WTC11 (cell line): ENCODE measurements at places on chromosomes 11 and 22. TPM values are rescaled to one million over a fixed set of nuclear protein-coding genes. Genes with fewer than 3 reads are reported as not detected.

The CDC42EP1 gene
- 9.6 to 12.7 TPM (median 10.4 TPM) in 3 replicates for total RNA-seq

The TYMP gene
- 1.2 to 1.8 TPM (median 1.5 TPM) in 3 replicates for total RNA-seq

The PATL1 gene
- 27.6 to 30.5 TPM (median 29.9 TPM) in 3 replicates for total RNA-seq

The RAG2 gene
- total RNA-seq, result not detected in 3 replicates

- peaks cover 70% of the 10 kb centered on the region for H3K36me3 ChIP-seq
- no peaks in the 10 kb centered on the region for H3K4me1 ChIP-seq
- DNase-seq, result no peak
Measured at GRCh38 chr11:72007089-72007476, 8.4 kb downstream of the IL18BP start.

- H3K27me3 ChIP-seq, result no peaks in the 10 kb centered on the region
- peaks cover 7% of the 10 kb centered on the region; the same call in 1 of the 2 replicates for H3K4me1 ChIP-seq
- H3K27ac ChIP-seq, result no peak overlapping the region
- DNase-seq, result no peak
Measured at GRCh38 chr11:73087730-73088129, 54.4 kb downstream of the FCHSD2 start.

- no peak for DNase-seq
- no peak overlapping the region for H3K27ac ChIP-seq
- H3K4me1 ChIP-seq, result 0 out of 2 replicates have a peak, but pooled peaks cover 2% of the 10 kb centered on the region
- H3K36me3 ChIP-seq, result no peaks in the 10 kb centered on the region
Measured at GRCh38 chr11:124934862-124935547, 842 bp downstream of the HEPACAM start.
